ENCODE measurements at places on chromosomes 3 and 15. TPM values are rescaled to one million over a fixed set of nuclear protein-coding genes. Genes with fewer than 3 reads are reported as not detected.

RHOV gene
- total RNA-seq, result 0.12 TPM

REC114 gene
- not detected for total RNA-seq

ESYT3 gene
- 0.52 TPM for total RNA-seq

CA12 gene
- 6.1 TPM for total RNA-seq

ZNF660 gene
- 0.64 TPM for total RNA-seq

MKRN3 gene
- total RNA-seq, result 9.3 TPM

SLC9C1 gene
- not detected for total RNA-seq
